ENCODE measurements at places on chromosomes 12 and 14.

- no peak for DNase-seq
These were observed 43.3 kb downstream of the BEST3 start for GRCh38 chr12:69655616-69656340.

GRCh38 chr12:13817131-13817530 is 164.3 kb downstream of the GRIN2B start:
- DNase-seq: no peak

DNA sequence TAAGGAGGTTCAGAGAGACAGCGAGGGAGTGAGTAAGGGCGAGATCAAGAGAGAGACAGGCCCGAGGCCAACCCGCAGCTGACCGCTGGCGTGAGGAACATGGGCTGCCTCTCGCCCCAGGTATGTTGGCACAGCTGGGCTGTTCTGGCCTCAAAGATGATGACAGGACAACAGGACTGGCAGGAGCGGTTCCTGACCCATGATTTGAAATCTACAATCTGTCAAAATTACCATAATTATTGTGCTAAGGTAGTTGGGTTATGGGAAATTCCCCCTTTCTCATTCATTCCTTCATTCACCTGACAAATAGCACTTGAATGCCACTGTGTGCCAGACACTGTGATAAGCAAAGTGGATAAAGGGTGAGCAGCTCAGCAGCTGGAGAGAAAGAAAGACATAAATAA is 5.1 kb upstream of the ENDOU start:
- no peak for DNase-seq

- no peak for DNase-seq
These were observed 25.1 kb downstream of the NOC4L start for GRCh38 chr12:132169376-132169775.

- no peak for DNase-seq
These were observed 53.6 kb downstream of the TEAD4 start for GRCh38 chr12:3012786-3013185.

DNA sequence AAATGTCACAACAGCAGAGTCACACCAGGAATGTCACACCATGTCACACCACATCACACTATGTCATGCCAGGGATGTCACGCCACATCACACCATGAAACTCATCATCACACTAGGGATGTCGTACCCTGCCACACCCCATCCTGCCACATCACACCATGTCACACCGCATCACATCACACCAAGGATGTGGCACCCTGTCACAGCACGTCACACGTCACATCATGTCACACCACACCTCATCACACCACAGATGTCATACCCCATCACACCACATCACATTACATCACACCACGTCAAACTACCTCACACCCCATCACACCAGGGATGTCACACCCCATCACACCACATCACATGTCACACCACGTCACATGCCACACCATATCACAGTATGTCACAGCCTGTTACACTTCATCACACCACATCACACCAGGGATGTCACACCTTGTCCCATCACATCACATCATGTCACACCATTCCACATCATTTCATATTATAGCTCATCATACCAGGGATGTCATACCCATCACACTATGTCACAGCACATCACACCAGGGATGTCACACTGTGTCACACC is 90.9 kb downstream of the TMEM121 start:
- DNase-seq: no peak

DNA sequence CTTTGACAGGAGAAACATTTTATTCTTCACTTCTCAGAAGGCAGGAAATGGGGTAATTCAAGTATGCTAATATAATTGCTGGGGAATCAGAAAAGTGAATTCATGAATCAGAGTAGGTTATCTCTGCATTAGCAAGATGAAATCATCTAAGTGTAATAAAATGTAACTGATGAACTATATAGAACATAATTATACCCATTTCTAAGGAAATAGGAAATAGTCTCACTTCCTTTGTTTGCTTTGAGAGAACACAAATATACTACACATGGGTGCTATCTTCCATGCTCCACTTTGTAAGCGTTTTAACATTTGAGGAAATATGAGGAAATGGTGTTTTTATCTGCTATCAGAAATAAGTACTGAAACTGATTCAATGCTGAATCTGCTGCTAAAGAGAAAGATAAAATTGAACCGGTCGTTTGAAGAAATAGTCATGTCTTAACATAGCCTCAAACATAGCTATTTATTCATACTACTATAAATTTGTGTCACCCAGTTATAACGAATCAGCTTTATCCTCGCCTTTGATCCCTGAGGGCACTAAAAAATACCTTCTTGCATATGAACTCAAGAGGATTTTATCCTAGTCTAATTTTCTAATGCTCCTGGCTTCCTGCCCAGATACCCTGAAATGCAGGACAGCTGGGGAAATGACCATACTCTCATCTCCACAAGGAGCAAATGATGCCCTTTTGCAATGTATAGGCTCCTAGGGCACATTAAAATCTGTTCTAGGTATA is 696.0 kb downstream of the C12orf50 start:
- no peak for DNase-seq

- DNase-seq: no peak
These were observed 144.8 kb downstream of the KCNA5 start for GRCh38 chr12:5188472-5188871.

GRCh38 chr14:72792051-72792788 is 101.7 kb downstream of the DPF3 start:
- DNase-seq: no peak

GRCh38 chr12:114238808-114239207 is 167.1 kb downstream of the TBX5 start:
- no peak for DNase-seq

GRCh38 chr12:49089821-49090773 is 4.5 kb downstream of the DHH start:
- no peak for DNase-seq

GRCh38 chr14:99158150-99158549 is 113.8 kb downstream of the BCL11B start:
- no peak for DNase-seq

DNA sequence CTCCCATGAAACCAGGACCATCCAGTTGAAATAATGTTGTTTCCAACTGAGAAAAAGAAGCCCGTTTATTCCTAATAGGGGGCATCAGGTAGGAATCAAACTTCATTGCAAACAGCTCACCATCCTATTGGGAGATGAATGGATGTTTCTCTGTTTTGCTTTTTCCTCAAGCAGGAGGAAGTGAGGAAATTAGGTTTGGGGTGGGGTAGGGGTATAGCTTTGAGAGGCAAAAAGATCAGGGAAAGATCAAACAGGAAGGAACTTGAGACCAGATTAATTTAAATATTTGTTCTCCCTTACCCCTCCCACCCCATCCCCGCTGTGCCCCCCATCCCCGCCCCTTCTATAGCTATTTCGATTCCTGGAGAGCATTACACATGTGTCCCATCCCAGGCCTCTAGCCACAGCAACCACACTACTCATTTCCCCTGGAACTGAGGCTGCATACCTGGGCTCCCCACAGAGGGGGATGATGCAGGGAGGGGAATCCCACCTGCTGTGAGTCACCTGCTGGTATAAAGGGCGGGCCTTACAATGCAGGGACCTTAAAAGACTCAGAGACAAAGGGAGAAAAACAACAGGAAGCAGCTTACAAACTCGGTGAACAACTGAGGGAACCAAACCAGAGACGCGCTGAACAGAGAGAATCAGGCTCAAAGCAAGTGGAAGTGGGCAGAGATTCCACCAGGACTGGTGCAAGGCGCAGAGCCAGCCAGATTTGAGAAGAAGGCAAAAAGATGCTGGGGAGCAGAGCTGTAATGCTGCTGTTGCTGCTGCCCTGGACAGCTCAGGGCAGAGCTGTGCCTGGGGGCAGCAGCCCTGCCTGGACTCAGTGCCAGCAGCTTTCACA is at the start of gene IL23A:
TSS of gene IL23A (plus strand) at position 577 of the 850 bp plus-strand sequence. CDS start at position 738, 161 bp downstream.
- DNase-seq: no peak

- DNase-seq: no peak
These were observed 352.6 kb downstream of the BCL11B start for GRCh38 chr14:98919434-98919833.

DNA sequence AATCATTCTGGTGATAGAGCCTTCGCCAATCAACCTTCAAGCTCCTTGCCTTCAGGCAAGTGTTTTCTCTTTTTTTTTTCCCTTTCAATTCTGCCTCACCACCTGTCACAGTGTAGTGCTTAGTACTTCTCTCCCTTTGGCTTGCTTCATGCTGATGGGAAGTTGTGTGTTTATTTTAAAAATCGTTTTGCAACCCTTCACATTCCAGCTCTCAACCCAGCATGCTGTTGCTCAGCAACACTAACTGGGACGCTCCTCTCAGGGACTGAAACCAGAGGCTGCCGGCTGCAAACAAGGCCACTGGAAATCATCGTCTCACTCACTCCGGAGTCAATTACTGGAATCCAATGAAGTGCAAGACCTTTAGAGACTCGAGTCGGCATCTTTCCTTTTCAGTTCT is 342.7 kb downstream of the PRKD1 start:
- no peak for DNase-seq

DNA sequence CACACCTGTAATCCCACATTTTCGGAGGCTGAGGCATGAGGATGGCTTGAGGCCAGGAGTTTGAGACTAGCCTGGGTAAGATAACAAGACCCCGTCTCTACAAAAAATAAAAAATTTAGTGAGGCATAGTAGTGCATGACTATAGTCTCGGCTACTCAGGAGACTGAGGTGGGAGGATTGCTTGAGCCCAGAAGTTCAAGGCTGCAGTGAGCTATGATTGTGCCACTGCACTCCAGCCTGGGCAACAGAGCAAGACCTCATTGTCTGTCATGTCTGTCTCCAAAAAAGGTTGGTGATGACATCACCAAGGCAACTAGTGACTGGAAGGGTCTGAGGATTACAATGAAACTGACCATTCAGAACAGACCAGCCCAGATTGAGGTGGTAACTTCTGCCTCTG is 83.5 kb upstream of the COCH start:
- no peak for DNase-seq

DNA sequence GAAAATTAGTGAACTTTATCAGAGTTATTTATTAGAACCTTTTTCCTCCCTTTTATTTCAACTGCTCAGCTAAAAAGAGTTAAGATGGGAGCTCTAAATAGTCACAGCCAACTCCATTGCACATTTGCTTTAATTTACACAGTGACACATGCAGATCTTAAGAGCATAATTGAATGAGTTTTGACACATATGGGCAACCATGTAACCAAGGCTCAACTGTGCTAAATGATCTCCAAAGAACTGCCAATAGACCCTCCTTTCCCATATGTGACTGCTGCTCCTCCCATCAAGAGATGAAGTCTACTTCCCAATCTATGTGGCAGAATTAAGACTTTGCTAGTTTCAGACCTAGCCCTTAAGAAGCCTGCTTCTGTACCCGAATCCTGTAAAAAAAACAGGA is 960.0 kb downstream of the BCL11B start:
- no peak for DNase-seq

- no peak for DNase-seq
These were observed 7.0 kb downstream of the ITGB7 start for GRCh38 chr12:53200107-53200457.

DNA sequence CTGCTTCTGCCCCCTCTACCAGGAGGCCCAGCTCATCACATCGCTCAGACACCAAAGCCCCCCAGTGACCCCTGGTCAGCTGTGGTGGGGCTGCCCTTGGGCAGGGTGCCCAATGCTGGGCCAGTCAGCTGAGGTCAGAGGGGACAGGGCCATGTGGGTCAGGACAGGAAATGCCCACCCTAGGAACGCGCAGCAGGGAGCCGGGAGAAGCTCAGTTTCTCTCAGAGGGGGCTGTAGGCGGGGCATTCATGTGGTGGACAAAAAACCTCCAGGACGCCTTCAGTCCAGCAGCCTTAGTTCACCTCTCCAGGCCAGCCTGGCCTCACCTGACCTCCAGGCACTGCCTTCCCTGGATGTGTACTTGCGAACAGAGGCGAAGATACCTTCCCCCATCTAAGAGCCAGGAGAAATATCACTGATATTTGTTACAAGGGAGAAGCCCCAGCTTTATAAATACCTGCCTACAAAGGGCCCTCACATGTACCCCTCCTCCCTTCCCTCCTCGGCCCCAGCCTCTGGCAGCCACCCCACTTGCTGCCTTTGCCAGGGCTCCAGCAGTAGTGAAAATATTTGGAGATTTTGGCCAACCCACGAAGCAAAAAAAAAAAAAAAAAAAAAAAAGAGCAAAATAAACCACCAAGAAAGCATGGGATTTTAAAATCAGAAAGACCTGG is 41.9 kb upstream of the PLEKHG6 start:
- no peak for DNase-seq

- DNase-seq: peak; percentile 25
These were observed 624 bp downstream of the M6PR start for GRCh38 chr12:8948701-8949341.

GRCh38 chr12:32292151-32292550 is 107.2 kb upstream of the FGD4 start:
- no peak for DNase-seq

DNA sequence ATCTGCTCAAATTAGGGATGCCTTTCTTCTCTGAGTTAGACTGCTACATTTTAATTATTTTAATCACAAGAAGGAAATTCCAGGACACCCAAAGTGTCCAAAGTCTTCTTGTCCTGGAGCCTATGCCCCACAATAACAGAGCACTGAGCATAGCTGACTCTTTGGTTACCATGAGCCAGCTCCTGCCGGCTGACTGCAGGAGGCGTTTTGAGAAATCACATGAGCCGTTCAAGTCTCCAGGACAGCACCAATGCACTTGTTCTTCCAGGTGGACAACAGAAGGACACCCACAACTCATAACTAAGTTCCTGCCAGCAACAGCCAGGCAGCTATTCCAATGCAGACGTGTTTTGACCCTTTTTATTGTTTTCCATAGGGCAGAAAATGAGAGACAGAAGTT is 46.0 kb upstream of the SRSF5 start:
- DNase-seq: no peak

DNA sequence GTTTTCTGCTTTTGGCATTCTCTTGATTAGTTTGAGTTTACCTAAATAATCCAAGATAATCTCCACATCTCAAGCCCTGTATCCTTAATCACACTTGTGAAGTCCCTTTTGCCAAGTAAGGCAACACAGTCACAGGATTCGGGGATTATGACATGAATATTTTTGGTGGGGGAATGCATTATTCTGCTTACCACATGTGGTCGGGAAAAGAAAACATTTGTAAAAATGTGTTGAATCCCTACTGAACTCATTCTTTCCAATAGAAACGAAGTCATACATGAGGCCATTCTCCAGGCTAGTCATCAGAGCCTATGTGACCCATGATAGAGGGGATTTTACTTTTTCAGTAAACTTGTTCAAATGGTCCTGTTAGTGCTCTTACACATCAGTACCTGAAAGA is 58.5 kb upstream of the PRICKLE1 start:
- no peak for DNase-seq

- no peak for DNase-seq
These were observed 31.5 kb upstream of the EMP1 start for GRCh38 chr12:13164921-13165616.

DNA sequence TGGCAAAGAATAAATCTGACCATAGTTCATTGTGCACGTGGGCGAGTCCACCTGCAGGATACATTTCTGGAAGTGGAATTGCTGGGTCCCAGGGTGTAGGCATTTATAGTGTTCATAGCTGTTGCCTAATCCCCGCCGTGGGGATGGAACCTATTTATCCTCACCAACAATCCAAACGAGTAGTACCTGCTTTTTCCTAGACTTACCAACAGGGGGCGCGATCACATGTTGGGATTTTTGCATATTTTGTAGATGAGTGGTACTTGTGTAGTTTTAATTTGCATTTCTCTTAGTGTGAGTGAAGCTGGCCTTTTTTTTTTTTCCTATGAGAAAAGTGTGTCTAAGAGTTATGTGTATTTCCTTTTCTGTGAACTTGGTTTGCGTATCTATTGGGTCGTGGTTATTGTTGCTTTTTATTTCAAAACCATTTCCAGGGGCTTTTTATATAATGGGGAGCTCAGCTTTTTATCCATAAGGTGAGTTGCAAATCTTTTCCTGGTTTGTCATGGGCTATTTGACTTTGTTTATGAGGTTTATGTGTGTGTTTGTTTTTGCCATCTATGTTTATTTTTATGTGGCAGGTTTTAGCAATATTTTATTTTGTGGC is 67.2 kb downstream of the CCDC92 start:
- peak; percentile 63 for DNase-seq
